ENCODE measurements at places on chromosomes 2 and 18.

GRCh38 chr2:169561364-169561763 is 12.3 kb downstream of the FASTKD1 start:
- no peak for DNase-seq

GRCh38 chr2:99487906-99488305 is 1.9 kb downstream of the REV1 start:
- no peak for DNase-seq

DNA sequence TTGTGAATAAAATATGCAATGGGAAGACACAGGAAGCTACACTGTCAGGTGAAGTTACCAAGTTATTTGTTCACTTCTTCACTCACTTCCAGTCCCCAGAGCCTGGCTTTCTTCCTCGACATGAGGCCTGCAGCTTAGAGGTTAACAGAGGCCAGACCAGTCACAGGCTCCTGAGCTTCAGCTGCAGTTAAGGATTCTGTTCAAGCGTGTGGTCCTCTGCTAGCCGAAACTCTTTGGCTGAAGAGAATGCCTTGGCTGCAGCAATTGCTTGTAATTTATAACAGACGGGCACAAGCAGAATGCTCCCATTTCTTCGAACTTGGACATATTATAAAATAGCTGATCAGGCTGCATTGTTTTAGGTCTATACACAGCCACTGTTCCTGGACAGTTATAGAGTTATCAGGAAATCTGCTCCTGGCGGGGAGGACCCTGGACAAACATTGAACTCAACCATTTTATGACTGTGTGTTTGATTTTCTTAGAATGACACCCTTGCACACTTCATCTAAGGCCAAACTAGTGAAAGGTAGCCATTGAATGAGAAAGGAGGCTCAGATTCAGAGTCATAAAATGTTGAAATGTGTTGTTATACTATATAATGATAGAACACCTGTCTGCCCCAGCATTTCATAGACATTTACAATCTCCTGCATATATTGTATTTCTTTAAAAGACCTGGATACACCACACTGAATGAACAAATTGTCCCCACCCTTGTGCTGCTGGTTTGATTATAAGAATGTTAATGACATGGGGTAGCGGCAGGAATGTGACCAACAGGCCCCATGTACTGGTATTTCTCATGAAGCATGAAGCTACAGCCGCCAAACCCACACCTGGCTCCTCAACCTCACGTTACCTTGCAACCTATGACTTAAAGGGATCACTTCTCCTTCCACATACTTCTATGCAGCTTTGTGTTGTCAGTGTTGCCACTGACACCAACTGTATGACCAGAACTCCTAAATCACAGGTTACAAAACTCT is 153.6 kb downstream of the TDRD15 start:
- DNase-seq, result no peak

GRCh38 chr2:127164761-127165538 is 55.1 kb downstream of the CYP27C1 start:
- DNase-seq, result no peak

DNA sequence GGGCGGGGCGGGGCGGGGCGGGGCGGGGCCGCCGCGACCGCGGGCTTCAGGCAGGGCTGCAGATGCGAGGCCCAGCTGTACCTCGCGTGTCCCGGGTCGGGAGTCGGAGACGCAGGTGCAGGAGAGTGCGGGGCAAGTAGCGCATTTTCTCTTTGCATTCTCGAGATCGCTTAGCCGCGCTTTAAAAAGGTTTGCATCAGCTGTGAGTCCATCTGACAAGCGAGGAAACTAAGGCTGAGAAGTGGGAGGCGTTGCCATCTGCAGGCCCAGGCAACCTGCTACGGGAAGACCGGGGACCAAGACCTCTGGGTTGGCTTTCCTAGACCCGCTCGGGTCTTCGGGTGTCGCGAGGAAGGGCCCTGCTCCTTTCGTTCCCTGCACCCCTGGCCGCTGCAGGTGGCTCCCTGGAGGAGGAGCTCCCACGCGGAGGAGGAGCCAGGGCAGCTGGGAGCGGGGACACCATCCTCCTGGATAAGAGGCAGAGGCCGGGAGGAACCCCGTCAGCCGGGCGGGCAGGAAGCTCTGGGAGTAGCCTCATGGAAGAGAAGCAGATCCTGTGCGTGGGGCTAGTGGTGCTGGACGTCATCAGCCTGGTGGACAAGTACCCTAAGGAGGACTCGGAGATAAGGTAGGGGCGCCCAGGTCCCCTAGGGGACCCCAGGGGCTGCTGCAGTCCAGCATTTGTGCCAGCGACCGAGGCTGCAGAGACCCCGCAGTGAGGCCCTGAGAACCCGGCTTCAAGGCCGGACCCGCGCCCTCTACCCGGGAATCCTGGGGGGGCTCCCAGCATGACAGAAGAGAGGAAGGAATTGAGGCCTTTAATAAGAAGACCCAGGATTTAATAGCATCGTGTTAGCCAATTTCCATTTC is at the start of gene KHK:
Gene KHK (plus strand): TSS at position 49 of the 870 bp plus-strand sequence. CDS start 488 bp downstream, at position 537.
- DNase-seq, result peak; percentile 42

GRCh38 chr2:96530474-96531357 is 5.8 kb upstream of the ARID5A start:
- no peak for DNase-seq

DNA sequence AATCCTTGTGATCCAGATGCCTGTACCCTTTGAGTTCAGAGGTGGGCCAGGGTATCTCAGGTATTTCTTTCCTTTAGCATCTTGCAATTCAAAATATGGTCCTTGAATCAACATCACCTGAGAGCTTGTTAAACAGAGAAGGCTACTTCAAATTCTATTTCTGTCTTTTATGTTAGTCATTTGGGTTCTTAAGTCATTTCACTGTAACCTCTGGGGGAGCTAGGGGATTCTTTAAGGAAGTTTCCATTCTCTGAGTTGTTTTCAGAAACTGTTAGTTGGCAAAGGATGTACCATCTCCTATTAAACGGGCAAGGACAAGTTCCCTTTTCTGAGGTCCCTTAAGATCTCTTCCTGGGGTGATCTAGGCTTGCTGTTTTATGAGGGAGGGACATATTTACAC is 16.6 kb downstream of the CFLAR start:
- DNase-seq, result no peak

- DNase-seq, result no peak
These were observed 40.5 kb upstream of the REL start for GRCh38 chr2:60840880-60841279.
